ENCODE measurements at places on chromosomes 2 and 18. TPM values are rescaled to one million over a fixed set of nuclear protein-coding genes. Genes with fewer than 3 reads are reported as not detected.

DNA sequence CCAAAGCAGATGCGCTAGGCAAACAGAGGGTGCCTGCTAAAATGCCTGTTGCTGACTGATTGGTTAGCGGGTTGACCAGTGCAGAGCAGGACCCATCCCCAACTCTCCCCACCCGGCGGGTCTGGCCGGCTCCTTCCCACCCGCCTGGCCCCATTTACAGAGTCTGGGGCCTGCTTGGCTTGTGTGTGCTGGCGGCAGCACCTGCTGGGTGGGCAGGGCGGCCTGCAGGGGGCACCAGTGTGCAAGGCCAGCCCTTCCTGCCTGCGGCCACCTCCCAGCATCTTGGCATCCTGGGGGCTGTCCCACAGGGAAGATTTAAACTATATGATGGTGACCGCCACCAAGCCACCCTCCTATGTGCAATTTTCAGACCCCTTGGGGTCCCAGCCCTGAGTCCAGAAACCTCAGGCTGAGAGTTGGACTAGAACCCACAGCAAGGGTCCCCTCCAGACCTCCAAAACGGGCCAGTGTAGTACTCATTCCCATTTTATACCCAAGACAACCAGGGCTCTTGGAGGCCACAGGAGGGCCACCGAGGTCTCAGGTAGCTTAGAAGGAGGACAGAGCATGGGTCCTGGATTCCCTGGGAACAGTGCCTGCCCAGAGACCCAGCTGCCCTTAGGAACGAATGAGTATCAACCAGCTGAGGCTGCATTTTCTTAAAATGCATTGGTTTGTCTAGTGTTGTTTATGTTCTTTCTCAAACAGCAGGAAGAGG is 173.6 kb downstream of the SMAD7 start:
- no peak overlapping the region for H3K27ac ChIP-seq
- H3K4me3 ChIP-seq: no peak overlapping the region
- no peaks in the 10 kb centered on the region for H3K36me3 ChIP-seq
- H3K27me3 ChIP-seq: no peaks in the 10 kb centered on the region

GRCh38 chr18:50724751-50725151 is 95.1 kb downstream of the MRO start:
- H3K27ac ChIP-seq: no peak overlapping the region
- DNase-seq: no peak
- H3K36me3 ChIP-seq: no peaks in the 10 kb centered on the region
- no peaks in the 10 kb centered on the region for H3K4me1 ChIP-seq
- no peaks in the 10 kb centered on the region for H3K27me3 ChIP-seq

DNA sequence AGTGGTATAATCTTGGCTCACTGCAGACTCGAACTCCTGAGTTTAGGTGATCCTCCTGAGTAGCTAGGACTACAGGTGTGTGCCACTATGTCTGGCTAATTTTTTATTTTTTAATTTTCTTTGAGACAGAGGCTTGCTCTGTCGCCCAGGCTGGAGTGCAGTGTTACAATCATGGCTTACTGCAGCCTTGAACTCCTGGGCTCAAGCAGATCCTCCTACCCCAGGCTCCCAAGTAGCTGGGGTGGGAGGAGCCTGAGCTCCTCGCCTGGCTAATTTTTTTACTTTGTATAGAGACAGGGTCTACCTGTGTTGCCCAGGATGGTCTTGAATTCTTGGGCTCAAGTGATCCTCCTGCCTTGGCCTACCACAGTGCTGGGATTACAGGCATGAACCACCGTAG is 62.5 kb downstream of the BABAM2 start:
- H3K4me3 ChIP-seq: no peak overlapping the region
- H3K36me3 ChIP-seq: no peaks in the 10 kb centered on the region
- no peak overlapping the region for H3K27ac ChIP-seq
- no peak for DNase-seq
- H3K4me1 ChIP-seq: peaks cover 2% of the 10 kb centered on the region

GRCh38 chr2:104321116-104321795 is 532.7 kb upstream of the POU3F3 start:
- peaks cover 11% of the 10 kb centered on the region for H3K4me1 ChIP-seq
- H3K36me3 ChIP-seq: no peaks in the 10 kb centered on the region
- no peak overlapping the region for H3K4me3 ChIP-seq

DNA sequence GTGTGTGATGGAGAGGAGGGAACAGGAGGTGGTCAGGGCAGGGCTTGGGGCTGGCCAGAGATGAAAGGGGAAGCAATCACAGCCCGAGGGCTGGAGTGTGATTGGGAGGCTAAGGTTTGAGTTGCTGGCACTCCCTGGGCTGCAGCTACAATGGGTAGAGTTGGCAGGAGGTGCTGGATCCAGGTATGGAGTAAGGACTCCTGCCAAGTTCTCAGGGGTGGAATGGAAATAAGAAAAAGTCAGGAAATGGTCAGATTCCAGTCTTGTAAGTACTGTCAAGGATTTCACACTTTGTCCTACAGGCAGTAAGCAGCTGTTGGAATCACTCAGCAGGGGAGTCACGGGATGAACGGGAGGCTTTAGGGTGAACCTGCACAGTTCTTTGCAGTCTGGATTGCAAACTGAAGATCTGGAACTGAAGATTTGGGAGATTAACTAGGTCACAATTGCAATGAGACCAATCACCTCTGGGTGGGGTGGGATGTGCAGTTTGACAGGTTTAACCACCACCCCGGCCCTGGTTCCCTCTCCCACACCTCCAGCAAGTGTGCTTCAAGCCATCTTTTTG is 10.9 kb upstream of the INPP5D start:
- H3K4me1 ChIP-seq: peaks cover 9% of the 10 kb centered on the region
- no peaks in the 10 kb centered on the region for H3K36me3 ChIP-seq

DNA sequence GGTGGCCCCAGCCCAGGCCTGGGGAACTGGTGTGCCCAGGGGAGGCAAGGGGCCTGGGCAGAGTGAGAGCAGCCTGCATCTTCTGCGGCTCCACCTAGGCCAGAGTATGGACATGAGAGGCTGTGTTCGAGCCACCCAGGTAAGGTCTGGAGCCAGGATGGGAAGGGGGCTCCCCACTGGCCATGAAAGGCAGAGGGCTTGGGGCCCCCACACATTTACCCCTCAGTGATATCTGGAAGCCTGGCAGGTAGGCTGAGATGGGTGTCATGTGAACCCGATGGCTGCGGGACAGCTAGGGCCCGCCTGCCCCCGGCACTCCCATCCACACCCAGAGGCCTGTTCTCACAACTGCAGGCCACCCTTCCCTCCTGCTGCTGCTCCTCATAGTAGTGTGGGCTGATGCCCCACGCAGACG is 13.2 kb downstream of the ADRA2B start:
- no peaks in the 10 kb centered on the region for H3K36me3 ChIP-seq
- no peak overlapping the region for H3K4me3 ChIP-seq
- H3K27me3 ChIP-seq: no peaks in the 10 kb centered on the region
- no peak for DNase-seq

GRCh38 chr2:240327566-240327965 is 107.9 kb upstream of the GPC1 start:
- H3K4me1 ChIP-seq: peaks cover 20% of the 10 kb centered on the region
- H3K4me3 ChIP-seq: no peak overlapping the region
- peaks cover 6% of the 10 kb centered on the region for H3K27me3 ChIP-seq
- DNase-seq: no peak
- no peaks in the 10 kb centered on the region for H3K36me3 ChIP-seq
- no peak overlapping the region for H3K27ac ChIP-seq

DNA sequence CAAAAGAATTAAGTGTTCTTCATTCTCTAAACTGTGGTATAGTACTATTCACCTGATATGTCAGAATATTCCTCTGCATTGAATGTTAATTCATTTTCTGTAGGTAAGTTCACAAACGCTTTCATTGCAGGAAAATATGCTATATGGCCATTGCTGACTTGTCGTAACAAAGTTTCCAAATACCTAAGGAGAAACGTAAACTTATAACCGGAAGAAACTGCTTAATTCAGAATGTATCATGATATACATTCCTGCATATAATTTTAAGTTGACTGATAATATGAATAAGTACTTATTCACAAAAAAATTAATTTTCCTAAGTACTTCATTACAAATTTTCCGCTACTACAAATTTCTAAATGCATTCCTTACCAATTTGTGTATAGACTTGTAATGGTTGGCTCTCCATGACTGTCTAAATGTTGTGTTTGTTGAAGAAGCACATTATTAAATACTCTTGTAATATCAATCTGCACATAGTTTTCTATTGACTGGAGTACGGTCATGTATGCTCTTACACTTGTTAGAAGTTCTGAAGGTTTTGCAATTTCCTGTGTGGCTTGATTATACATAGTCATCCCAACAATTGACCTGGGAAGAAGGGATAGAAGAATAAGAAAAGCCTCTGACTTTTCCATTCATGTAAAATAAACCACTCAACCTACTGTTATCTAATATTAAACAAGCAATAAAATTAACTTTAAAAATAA is 85.4 kb downstream of the NCKAP1 start:
- H3K36me3 ChIP-seq: peaks cover 31% of the 10 kb centered on the region
- no peaks in the 10 kb centered on the region for H3K27me3 ChIP-seq
- no peak for DNase-seq
- no peak overlapping the region for H3K27ac ChIP-seq

GRCh38 chr2:191145769-191146471 is 4.9 kb downstream of the STAT4 start:
- no peak overlapping the region for H3K27ac ChIP-seq
- H3K36me3 ChIP-seq: no peaks in the 10 kb centered on the region

DNA sequence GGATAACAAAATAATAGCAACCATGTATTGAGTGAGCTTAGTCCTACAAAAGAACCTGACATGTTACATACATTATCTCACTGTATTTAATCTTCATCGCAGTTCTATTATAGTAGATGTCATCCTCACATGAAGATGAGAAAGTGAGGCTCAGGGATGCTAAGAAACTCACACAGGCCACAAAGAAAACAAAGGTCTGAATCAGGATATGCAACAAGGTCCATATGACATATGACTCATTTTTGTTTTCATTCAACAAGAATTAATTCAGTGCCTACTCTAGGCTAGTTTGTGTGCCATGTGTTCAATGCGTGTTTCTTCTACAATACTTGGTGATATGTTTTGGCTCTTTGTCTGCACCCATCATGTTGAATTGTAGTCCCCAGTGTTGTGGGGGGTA is 219.7 kb upstream of the EPHA4 start:
- peaks cover 41% of the 10 kb centered on the region for H3K4me1 ChIP-seq
- no peak overlapping the region for H3K27ac ChIP-seq
- no peaks in the 10 kb centered on the region for H3K36me3 ChIP-seq
- no peak overlapping the region for H3K4me3 ChIP-seq
- no peaks in the 10 kb centered on the region for H3K27me3 ChIP-seq
- no peak for DNase-seq

DNA sequence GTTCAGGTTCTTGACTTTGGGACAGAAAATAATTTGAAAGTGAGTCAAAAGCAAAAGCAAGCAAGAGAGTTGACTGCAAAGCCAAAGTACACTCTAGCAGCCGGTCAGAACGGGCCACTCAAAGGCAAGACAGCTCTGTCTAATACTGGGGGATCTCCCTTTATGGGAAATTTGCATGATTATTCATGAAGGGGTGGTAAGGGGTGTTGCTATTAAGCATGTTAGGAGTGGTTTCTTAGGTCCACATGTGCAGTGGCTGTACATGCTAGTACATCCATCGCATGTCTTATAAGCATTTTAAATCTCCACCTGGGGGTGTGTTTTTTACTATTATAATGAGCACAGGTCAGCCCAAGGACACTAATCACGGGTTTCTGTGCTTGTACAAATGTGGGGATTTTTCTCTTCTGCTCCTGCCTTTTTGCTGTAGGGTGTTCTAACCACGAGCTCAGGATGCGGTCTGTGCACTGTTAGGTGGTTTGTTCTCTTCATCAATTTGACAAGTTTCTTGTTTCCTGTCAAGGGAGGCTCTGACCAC is 60.2 kb upstream of the SPP2 start:
- H3K27ac ChIP-seq: no peak overlapping the region
- H3K4me1 ChIP-seq: no peaks in the 10 kb centered on the region
- no peak overlapping the region for H3K4me3 ChIP-seq
- no peaks in the 10 kb centered on the region for H3K36me3 ChIP-seq
- no peaks in the 10 kb centered on the region for H3K27me3 ChIP-seq
- DNase-seq: no peak

DNA sequence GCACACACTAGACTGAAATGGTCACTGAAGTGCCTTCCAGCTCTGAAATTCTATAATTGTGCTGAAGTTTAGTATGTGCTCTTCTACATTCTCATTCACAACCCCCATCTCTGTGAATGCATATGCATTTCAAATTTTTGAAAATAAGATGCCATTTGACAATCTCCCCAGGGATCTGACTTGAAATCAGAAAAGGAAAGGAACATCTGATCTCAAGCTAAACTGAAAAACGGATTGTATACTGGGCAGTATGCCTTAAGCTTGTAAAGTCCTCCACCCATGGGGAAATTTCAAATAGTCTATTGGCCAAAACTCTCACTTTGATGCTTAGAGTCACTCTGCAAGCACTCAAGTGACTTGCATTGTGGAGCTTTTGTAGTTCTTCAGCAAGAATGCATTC is 22.9 kb downstream of the FAP start:
- DNase-seq: no peak
- no peak overlapping the region for H3K27ac ChIP-seq
- no peak overlapping the region for H3K4me3 ChIP-seq
- no peaks in the 10 kb centered on the region for H3K27me3 ChIP-seq

- H3K4me1 ChIP-seq: no peaks in the 10 kb centered on the region
- H3K4me3 ChIP-seq: no peak overlapping the region
- DNase-seq: no peak
- H3K27ac ChIP-seq: no peak overlapping the region
These were observed 22.3 kb downstream of the ADCYAP1 start for GRCh38 chr18:926946-927345.

DNA sequence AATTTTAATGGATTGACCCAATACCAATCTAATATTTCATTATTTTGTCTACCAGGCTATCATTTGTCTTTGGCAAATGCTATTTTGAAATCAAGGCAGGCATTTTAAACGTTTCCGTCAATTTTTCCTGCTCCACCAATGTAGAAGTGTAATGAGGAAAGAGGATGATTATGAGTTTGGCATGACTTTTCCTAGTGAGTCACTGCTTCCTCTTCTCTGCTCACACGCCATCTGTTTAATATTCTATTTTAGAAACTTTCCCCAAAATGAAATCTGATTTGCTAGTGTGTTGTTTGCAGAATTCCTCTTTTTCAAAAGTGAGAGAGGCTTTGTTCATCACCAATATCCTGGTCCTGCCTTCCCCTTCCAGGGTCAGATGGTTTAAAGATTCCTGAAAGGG is 42.5 kb upstream of the PID1 start:
- H3K27ac ChIP-seq: no peak overlapping the region
- H3K36me3 ChIP-seq: no peaks in the 10 kb centered on the region
- H3K4me1 ChIP-seq: no peaks in the 10 kb centered on the region

DNA sequence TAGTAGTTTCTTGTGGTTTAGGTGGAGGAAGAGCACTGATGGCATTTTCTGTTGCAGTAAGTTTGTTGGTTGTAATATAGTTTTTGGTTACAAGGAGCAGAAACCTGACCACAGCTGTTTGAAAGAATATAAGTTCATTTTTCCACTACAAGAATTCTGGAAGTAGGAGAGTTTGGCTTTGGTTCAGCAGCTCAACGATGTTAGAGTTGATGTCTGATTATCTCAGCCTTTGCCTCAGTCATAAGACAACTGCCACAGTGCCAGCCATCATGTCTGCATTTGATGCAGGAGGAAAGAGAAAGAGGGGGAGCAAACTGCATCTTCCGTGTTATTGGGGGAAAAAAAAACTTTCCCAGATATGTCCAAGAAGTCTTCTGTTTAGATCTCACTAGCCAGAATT is 119.1 kb downstream of the LYPD1 start:
- H3K4me3 ChIP-seq: no peak overlapping the region
- H3K27ac ChIP-seq: no peak overlapping the region
- no peaks in the 10 kb centered on the region for H3K27me3 ChIP-seq
- no peaks in the 10 kb centered on the region for H3K36me3 ChIP-seq
- DNase-seq: no peak

Gene GREB1
- total RNA-seq: 30.8 TPM

Gene FSHR
- total RNA-seq: not detected

Gene TMEM178A
- 19.2 TPM for total RNA-seq

Gene SPRED2
- total RNA-seq: 13.5 TPM

Gene C2orf78
- 0.06 TPM for total RNA-seq

Measured in neural progenitor cell (in vitro differentiated cells).